ENCODE measurements at places on chromosomes 16 and 17.

DNA sequence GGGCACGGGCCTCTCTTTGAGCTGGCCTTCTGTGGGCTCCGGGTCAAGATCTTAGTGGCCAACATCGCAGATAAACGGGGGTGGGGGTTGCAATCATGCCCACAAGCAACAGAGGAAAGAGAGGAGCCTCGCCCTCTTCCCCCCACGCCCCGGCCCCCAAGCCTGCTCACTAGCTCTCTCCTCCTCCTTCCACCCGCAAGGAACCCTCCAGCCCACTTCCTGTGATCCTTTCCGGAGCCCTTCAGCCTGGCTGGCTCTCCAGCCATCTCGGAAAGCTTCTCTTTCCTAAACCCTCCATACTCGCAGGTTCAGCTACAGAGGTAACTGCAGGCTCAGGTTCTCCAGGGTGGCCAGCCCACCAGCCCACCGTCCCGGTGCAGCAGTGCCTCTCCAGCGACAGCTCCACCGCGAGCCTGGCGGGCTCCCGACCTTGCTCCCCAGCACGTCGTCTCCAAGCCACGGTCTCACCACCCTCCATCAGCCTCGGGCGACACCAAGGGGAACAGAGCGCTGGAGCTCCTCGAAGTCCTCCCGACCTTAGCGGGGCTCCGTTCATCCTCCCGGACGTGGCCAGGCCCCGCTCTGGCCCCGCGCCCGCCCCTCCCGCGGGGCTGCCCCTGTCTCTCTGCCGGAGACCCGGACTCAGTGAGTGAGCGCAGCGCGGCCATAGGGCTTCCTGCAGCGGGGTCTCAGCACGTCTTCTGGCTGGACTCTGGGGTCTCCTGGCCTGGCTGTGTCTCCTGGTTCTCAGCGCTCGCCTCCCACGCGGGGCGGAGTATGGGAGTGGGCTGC lies 12.9 kb upstream of the ODF4 start:
- no peak for DNase-seq

GRCh38 chr16:48454051-48454450 lies 68.8 kb upstream of the SIAH1 start:
- no peak for DNase-seq

GRCh38 chr16:66908116-66908515 lies 10.6 kb downstream of the CDH16 start:
- DNase-seq, result no peak

GRCh38 chr16:13397126-13397525 lies 495.7 kb downstream of the SHISA9 start:
- no peak for DNase-seq

- no peak for DNase-seq
These were observed 39.4 kb downstream of the KCNJ16 start for GRCh38 chr17:70114405-70114804.

DNA sequence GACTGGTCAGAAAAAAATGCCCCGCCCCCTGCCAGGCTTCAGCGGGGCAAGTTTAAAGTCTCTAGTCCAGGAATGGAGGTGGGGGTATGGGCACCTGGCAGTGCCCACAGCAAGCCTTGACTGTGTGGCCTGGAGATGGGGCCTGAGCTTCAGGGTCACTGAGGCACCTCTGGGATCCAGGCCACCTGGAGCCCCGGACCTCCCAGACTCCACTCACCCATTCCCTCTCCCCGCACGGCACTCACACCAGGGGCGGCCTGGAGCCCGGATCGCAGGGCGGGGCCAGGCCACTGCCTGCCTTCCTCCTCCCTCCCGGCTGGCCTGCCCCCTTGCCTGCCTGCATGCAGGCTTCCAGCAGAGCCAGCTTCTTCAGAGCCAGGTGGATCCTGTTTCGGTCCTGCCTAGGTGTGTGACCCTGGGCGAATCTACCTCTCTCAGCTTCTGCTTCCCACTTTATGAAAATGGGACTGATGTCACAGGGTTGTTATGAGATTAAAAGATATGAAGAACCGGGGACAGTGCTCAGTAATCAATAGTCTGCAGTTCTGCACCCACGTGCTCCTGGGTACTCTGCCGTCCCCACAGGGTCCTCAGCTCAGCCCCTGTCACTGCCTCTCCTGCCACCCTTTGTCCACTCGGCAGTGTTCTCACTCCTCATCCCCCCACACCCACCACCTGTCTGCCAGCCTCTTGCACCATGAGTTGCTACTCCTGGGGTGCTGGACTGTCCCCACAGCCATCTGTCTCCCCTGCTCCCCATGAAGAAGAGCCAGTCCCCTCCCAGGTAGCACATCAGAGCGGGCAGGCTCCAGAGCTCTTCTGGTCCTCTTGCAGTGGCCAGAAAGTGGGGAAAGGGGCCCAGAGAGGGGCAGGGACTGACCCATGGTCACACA lies 1.2 kb upstream of the TCAP start:
- DNase-seq, result no peak

DNA sequence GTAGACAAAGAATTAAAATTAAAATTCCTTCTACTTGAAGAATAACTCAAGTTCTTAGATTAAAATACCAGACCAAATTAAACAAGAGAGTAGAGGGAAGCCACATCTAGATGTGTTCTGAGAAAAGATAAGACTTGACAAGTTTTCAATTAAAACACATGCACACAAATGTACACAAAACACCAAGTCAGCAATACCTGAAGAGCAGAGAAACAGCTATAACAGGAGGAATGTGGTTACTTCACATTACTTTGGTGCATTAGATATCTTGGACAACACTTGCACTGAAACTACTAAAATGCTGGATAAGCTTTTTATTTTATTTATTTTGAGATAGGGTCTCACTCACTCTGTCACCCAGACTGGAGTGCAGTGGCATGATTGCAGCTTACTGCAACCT lies 113.9 kb downstream of the MAP2K4 start:
- no peak for DNase-seq

GRCh38 chr17:601244-601925 lies 113.3 kb downstream of the VPS53 start:
- no peak for DNase-seq

DNA sequence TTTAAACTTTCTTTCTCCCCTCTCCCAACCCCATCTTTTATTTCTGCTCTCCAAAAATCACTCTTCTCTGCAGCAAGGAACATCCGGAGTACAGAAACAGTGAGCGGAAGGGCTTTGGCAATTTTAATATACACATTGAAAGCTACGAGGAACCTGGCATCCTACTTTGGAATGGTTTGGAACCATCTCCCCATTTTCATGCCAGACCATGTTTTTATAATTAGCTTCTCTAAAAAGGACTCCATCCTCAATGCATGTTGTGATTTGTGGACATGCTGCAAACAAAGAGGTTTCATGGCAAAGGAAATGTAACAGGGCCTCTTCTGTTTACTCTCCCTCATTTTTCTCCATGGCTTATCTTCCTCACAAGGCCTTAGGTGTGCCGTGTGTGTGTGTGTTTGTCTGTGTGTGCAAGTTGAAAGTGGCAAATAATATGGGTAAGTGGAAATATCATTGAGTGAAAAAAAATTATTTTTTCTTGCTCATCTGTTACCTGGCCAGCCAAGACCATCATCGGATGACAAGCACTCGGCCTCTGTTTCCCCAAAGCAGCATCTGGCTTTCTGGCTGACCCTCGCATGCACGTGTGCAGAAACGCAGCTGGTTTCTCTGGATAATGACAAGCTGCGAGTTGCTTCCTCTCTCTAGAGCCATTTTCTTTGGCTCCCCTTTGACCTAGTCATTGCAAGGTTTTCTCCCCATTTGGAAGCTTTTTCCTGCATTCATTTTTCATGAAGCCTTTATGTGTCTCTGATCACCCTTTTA lies 585.0 kb downstream of the TMEM114 start:
- DNase-seq, result no peak

GRCh38 chr16:66188917-66189725 lies 177.4 kb upstream of the CDH5 start:
- no peak for DNase-seq

DNA sequence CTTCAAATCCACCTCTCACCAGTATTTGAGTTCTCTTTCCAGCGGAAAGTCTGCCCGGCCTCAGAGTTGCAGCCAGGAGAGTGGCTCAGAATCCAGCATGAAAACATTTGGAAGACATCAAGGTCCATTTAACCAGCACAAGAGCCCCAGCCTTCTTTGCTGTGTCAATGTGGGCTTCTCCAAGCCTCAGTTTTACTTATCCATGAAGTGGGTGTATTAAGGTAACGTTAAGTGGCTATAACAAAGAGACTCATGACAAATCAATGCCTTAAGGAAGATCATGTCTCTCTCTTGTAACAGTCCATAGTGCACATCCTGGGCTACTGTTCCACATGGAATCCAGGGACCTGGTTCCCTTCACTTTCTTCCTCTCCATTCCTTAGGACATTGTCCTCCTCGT lies 959 bp upstream of the SPPL2C start:
- no peak for DNase-seq

DNA sequence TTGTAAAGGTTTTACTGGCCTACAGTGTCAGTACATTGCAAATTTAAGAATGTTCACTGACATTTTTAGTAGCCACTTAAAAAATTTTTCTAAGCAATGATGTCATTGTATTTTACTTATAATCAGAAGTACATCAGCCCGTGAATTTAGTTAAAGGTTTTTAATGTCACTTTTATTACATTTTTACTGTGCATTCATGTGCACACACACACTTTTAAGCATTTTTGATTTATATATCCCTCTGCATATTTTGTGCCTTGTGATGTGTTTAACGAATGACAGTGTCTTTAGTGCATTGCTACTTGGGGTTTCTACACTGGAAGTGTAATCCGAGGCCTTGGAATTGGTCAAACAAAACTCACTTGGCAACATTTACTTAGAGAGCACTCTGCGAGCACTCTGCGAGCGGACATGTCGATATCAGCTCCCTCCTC lies 190.4 kb downstream of the WWOX start:
- DNase-seq, result no peak

GRCh38 chr16:87311387-87311786 lies 5.8 kb downstream of the C16orf95 start:
- no peak for DNase-seq

DNA sequence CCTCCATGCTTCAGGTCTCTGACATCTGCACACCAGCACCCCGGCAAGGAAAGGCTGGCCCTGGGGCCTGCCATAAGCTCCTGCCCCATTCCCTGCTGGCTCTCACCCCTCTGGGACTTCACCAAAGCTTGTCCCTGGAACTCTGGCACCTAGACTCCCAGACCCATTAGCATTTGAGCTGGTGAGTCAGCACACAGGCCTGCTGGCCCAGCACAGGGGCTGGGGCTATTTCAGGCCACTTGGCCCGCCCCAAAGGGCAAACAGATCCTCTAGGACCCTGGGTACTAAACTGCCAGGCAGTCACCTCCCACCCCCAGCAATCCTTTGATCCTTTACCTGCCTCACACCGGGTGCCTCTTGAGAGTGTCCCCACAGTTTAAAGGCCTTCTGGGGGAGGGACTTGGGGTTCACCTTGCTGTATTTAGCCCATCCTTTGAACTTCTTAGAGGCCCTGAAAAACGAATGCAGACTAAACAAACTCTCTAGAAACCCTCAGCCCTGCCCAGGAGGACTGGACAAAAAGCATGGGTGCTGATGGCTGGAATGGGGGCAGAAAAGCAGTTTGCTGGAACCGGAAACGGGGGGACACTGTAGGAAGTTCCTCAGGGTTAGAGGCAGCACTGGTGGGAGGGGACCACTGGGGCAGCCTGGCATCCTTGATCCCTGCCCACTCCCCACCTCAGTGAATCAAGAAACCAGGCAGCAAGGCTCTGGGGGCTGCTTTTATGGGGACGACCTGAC lies 3.2 kb upstream of the SAMD14 start:
- DNase-seq, result no peak

GRCh38 chr17:14417336-14417735 lies 116.5 kb downstream of the HS3ST3B1 start:
- DNase-seq, result no peak

- no peak for DNase-seq
These were observed 15.3 kb downstream of the SGF29 start for GRCh38 chr16:28569021-28569420.

DNA sequence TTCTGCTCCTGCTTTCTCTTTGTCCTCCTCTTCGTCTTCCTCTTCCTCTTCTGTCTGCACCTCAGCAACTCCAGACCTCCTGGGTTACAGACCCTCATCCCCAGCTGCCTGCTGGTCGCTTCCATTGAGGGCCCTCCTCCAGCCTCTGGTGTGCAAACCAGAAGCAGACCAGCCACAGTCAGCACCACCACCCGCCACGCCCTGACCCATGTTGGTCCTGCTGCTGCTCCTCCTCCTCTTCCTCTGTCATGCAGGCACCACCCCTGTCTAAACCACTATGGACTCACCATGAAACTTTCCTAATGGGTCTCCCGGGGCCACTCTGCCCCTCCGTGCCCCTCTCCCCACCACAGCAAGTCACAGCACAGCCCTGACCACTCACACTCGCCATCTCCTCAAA lies 11.4 kb upstream of the OGFOD3 start:
- DNase-seq, result no peak

GRCh38 chr16:81514041-81514559 lies 69.5 kb downstream of the CMIP start:
- no peak for DNase-seq

- DNase-seq, result no peak
These were observed 38.7 kb downstream of the CMIP start for GRCh38 chr16:81483064-81483969.

Measured in central memory CD4-positive, alpha-beta T cell (primary cell).